ENCODE measurements at places on chromosomes 4 and X.
A peak's percentile ranks its signal among the peaks of the same experiment; 100 is the strongest.

DNA sequence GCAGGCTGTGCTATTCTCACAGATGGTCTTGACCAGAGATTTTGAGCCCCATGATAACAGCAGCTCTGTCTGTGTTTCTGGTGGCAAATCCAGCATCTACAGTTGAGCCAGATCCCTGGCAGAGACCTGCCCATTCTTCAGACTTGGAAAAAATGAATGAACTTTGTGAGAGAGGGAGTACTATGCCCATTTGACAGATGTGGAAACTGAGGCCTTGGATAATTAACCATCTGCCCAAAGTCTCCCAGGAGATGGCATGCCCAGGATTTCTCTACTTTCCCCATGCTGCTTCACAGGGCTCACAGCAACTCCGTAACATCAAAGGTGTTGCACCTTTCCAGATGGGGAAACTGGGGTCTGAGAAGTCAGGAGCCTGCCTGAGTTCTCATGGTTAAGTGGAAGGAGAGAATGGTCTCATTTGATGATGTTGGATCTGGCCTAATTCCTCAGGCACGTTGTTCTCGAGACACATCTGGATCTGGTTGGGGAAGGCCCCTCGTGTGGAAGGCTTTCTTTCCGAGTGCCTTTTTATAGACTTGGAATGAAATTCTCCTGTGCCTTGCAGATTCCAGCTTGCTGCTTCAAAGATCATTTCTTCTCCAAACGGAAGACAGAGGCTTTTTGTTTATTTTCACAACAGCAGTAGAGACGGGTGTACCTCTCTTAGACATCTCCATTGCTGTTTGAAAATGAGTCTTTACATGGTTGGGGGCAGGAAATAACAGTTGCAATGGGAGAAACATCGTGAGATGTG lies 73.3 kb upstream of the STX18 start:
- DNase-seq: no peak

DNA sequence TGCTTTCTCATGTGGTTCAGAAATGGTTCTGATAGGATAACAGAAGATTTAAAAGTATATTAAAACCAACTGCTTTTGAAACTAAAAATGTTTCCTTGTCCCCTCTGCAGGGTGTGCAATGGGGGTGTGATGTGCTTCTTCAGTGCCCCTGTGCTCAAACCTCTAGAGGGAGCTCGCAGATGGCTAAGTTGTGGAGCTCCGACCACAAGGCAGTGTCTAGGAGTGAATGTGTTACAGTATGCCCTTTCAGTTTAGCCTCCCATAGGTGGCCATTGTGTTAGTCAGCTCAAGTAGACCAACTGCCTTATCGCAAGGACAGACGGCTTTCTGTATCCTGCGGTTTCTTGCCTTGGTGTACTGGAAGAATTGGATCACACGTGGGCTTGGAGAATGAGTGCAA lies 130.5 kb downstream of the TENT5D start:
- DNase-seq: peak; percentile 74

GRCh38 chrX:54530357-54530900 lies 410 bp downstream of the GNL3L start:
- no peak for DNase-seq

DNA sequence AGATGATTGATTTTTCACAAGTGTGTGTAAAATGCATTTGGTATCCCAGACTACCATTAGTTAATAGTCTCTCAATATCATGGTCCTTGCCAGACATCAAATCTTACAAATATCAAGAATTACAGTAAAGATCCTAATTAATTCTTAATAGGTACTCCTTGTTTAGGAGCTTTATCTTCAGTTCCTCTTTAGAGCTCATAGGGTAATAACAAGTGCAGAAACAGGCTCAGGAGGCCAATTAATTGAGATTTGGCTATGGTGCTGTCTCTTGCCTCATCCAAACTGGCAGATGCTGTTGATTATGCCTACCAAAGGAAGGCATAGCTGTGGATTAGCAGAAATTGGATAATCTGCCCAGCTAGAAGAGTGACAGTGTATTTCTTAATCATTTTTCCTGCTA lies 6.9 kb downstream of the MTMR1 start:
- no peak for DNase-seq

DNA sequence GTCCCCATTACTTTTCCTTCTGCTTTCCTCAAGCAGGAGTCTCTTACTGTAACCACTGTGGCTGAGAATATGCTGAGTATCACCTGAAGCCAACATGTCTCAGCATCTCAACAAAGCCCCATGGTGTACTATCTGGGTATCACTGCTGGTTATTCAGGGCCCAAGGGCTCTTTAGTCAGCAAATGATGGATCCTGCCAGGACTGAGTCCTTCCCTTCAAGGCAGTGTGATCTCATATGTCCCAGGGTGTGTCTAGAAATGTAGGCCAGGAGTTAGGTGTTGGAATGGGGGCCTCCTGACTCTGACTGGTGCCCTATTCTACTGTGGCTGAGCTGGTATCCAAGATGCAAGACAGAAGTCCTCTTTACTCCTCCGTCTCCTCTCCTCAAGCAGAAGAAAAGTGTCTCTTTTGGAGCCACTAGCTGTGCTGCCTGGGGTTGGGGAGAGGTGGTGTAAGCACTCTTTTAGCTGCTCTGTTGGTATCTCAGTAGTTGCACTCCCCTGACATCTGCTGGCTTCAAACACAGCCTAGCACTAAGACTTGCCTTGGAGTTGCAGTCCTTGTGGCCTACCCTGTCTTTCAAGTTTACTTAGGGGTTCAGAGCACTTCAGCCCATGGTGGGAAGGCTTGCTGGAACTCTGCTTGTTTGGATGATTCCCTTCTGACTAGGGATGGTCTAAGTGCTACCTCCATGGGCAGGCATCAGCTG lies 28.6 kb downstream of the OCIAD2 start:
- DNase-seq: no peak

DNA sequence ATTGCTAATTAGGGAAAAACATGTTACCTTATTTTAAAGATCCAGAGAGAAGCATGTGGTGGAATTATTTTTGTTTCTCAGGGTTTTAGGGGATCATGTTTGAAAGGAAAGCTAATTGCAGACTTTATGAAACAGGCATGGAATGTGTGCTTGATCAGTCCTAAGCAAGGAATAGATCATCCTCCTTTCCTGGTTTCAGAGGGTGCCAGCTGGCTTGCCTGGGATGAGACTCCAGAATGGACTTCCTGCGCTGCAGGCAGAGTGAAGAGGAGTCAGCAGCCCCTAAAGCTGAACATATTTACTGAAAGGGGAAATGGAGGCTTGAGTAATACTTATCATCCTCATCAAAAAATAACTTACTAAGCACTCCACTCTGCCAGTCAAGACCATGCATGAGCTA lies 13.3 kb downstream of the FGF5 start:
- DNase-seq: no peak

DNA sequence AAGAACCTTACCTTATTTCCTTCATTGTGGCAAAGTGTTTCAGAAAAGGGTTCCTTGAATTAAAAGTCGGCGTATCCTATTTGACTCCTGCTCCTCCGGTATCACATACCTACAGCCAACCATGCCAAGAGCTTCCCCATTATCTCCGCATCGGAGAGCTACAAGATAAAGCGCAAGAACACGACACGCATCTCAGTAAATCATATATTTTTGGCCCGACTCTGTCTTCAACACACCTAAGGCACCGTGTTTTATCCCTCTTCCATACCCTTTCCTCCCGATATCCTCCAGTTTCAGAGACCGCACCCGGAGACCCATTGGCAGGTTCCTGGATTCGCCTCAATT lies 497 bp upstream of the THAP9 start:
- DNase-seq: no peak

DNA sequence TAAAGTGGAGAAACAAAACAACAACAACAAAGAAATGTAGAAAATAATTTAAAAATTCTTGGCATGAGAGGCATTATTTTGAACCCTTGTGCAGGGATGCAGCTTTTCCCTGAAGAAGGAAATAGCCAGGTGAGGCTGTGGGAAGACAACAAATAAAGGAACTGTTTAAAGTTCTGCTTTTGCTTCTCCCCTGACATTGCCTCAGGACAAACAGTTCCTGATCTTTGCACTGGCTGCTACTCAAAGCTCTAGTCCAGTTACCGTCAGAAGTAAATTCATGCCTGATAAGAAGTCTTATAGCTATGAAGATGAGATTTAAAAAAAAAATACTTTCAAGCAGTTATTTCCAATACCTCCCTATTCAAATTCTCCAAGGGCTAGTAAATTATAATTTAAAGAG lies 233.8 kb downstream of the IL15 start:
- no peak for DNase-seq

DNA sequence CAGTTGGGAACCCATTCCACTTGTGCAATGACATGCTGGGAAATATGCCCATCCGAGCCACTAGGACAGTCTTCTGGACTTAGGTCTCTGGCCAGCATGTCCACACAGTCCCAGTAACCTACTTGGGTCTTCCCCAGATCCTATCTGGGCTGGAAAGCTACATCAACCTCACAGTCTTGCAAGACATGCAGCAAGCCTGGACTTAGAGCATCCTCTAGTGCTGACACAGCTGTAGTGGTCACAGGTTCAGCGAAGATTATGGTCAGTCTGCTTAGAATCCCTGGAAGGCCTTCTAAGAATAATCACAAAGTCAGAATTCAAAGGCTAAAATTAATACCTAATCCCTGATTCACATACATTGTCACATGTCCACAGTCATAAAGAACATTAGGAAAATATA lies 842.7 kb downstream of the STPG2 start:
- DNase-seq: no peak

GRCh38 chr4:189206953-189207352 lies 733.7 kb upstream of the FRG1 start:
- no peak for DNase-seq

DNA sequence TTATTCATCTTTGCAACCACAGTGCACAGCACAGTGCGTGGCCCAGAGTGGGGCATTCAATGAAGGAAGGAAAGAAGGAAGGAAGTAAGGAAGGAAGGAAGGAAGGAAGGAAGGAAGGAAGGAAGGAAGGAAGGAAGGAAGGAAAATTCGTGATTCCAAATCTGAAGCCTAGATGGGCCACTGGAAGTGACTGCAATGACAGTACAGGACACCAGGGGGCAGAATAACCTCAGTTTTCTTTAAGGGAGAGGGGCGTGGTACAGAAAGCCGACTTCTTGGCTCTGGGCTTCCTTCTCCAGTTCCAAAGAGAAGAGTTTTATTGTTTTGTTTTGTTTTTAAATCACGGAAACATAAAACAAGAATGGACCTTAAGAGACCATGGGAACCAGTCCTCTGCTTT lies 47.8 kb downstream of the APLN start:
- DNase-seq: peak; percentile 80

DNA sequence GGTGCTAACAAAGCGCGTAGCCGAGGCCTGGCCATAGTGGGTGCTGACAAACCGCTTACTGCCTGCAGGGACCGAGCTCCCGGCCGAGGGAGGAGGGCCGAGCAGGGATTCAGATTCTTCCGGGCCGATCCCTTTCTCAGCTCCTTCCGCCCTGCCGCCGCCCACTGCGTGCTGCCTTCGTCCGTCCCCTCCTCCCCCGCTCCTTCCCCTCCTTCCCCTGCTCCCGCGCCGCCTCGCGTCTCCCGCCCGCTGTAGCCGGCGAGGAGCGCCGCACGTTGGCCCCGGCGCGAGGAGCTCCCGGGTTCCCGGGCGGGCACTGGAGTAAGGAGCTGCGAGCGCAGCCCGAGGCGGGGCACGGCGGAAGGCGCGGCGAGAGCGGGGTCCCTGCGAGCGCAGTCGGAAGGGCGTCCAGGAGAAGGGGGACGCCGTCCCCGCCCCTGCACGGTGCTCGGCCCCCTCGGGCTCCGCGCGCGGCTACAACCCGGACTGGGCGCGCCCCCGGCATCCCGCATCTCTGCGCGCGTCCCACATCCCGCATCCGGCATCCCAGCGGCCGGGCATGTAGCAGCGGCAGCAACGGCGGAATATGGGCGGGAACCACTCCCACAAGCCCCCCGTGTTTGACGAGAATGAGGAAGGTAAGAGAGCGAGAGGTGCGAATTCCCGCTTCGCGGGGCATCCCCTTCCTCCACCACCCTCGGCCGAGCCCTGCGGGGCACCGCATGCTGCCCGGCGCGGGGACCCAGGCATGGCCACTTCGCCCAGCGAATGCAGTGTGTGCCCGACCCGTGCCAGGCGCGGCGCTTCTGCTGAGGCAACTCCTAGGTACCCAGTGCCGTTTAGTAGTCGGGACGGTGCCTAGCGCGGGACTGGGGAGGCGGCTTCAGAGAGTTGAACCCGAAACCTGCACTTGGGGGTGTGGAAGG lies at the start of gene STK32B:
Gene STK32B, plus strand, starts transcription at position 203 of the 926 bp plus-strand sequence.
- DNase-seq: peak; percentile 88

GRCh38 chrX:31445542-31445941 lies 373.7 kb upstream of the FTHL17 start:
- DNase-seq: no peak

DNA sequence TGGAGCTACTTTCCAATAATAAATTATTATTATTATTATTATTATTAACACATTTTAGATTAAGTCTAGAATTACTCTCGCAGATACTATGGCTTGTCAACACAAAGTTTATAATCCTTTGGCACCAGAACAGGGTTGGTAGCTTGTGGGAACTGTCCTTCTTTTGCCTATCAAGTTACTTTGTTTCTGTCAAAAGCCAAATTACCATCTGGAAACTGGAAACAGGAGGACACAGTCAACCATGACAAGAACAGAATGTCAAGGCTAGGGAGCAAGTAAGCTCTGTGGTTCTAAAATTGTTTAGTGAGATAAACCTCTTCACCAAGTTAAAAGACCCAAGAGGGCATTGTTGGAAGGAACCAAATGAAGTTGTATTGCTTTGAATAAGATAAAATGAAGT lies 42.5 kb downstream of the DGKK start:
- DNase-seq: no peak

- DNase-seq: no peak
Observed at GRCh38 chrX:134461437-134461836, 1.5 kb downstream of the HPRT1 start.

GRCh38 chr4:173684223-173684622 lies 154.2 kb upstream of the HAND2 start:
- no peak for DNase-seq

- no peak for DNase-seq
Observed at GRCh38 chr4:163568843-163569242, 74.4 kb downstream of the TMA16 start.

- no peak for DNase-seq
Observed at GRCh38 chrX:130083656-130084382, 26.5 kb downstream of the ELF4 start.

DNA sequence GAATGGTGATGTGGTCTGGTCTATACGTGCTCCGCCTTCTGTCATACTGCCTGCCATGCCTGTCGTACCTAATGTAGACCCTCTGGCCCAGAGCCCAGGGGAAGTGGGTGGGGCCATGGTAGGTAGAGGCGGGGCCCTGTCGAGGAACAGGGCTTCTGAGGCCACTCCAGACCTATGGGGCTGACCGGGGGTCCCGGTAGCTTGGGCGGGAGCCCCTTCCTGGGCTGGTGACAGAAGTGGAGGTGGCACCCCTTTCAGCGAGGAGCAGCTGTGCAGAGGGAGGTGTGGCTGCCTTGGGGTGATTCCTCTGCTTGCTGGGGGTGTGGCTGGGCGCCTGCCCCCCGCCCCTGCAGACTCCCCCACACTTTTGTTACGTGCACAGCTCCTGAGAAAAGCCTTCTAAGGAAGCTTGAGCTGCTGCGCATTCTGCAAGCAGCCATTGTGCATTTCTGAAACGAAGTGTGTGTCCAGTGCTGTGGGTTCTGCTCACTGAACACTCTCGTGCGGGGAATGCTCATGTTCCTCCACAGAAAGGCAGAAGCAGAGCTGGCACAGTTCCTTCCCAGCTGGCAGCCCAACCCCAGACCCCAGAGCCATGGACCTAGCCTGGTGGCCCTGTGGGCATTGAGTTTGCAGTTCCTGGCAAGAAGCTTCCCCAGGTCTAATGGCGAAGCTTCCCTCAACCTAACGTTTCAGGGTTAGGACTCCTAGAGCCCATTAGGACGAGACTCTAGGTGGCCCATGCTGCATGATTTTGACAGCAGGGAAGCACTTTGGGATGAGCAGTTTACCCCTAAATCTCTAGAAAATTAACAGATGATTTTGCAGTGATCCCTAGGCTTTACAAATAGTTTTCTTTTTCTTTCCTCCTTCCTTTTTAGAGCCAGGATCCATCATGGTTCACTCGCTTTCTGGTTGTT lies 72.7 kb upstream of the HGFAC start:
- no peak for DNase-seq

All from endodermal cell (in vitro differentiated cells).